ENCODE measurements at places on chromosomes 5 and 9.

DNA sequence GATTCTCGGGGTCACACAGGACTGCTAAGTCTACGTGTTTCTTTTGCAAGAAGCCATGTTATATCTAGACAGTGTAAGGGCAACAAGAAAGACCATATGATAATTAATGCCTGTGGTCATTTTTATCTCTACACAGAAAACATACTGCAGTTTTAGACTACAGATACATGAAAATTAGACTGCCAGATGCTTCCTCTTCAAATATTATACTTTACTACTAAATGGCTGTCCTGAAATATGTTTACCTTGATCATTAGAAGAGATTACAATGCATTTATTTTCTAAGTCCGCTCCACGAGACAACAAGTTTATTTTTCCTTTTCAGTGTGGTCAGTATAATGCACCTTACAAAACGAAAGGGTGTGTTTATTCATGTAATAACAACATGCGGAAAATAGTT, 147.6 kb downstream of the KIAA0825 start:
- DNase-seq, result no peak

- no peak for DNase-seq
Observed at GRCh38 chr5:105836268-105836667, 1834.5 kb downstream of the EFNA5 start.

DNA sequence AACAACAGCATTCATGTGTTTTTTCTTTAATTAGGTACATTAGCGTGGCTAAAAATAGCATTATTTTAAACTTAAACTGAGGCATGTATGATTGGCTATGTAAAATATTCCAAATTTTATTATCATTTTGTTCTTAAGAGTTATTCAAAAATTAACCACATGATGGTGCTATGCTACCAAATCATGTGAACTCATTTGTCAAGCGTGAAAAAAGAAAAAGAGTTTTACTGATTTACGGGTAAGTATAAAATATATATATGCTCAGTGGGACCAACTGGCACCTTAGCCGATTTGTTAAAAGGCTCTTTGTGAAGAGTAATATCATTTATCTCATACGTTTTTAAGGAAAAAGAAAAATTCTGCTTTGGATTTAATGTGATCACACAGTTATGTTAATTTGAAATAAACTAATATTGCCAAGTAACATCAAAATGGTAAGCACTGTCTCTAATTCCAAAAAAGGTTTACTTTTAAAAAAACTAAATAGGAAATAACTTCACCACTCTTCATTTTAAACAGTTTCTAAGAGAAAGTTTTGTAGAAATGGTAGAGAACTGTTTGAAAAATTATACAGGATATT, 1042.3 kb downstream of the CDH12 start:
- DNase-seq, result peak; percentile 44

DNA sequence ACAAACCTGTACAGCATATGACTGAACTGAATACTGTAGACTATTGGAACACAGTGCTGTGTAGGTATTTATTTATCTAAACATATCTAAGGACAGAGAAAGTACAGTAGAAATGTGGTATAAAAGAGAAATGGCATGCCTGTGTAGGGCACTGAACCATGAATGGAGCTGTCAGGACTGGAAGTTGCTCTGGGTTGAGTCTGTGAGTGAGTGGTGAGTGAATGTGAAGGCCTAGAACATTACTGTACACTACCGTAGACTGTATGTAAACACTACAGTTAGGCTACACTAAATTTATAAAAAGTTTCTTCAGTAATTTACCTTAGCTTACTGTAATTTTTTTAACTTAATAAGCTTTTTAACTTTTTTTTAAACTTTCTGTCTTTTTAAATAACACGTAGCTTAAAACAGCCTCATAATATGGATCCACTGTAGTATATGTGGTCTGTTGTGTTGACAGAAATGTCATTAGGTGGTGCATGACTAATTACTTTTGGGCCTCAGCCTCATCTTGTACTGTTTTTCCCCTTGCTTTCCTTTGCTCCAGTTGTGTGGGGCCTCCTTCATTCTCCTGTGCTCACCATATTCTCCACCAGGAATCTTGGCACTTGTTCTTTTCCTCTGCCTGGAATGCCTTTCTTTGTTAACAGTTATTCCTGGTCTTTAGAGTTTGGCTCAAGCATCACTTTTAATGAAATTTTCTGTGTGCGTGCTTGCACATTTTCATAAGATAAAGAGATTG, 8.8 kb downstream of the SPIN1 start:
- no peak for DNase-seq

DNA sequence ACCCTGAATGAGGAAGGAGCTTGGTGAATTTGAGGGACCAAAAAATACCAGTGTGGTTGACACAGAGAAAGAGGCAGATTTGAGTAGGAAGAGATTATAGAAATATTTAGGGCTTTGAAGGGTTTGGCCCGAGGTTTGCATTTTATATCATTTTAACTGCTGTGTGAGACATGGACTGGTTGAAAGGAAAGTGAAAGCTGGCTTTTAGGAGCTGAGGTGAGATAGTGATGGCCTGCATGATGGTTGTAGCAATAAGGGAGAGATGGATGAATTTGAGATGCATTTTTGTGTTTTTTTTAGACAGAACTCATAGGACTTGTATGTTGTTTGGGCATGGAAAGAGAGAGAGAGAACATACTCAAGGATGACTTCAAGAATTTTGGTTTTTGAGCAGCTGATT, 21.7 kb downstream of the FER start:
- DNase-seq, result no peak

DNA sequence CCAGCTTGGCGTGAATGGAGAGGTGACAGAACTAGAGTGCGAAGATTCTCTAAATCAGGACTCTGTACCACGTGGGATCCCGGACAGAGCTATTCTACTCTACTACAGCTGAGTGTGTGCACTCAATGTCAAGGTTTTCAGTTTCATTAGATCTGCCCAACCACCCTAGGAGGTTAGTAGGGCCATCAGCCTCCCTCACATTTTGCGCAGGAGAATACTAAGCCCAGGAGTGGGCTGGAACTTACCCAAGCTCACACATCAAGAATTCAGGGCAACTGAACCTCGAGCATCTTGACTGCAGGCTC, 68.3 kb upstream of the TBC1D2 start:
- DNase-seq, result no peak

Data from ACHN (cell line).